ENCODE measurements at places on chromosomes 4 and X.

- no peak for DNase-seq
These were observed 182.2 kb downstream of the GABRB1 start for GRCh38 chr4:47213539-47213938.

DNA sequence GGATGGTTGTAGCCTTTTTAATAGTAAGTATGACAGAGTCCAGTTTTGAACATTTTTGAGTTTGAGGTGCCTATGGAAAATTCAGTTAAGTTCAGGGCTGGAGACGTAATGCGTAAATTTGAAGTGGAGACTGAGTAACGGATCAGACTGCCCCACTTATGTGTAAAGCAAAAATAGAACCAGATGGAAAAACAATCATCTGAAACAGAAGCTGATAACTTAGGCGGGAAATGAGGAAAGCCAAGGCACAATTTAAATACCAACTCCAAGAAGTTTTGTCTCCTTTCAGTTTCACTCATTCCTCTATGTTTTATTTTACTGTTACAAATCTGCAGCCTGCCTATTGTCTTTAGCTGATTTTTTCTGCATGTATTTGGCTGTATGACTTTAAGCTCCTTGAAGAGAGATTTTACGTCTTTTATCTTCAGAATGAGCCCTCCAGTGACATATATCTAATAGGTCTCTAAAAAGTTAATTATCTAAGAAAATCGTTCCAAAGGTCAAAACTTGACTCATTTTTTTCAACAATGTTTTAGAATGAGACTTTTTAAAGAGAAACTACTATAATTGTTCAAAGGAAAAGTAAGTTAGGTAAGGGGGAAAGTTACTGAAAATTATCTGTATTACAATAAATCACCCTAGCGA, 1.1 kb downstream of the SGCB start:
- no peak for DNase-seq

GRCh38 chr4:74218201-74218600, 60.3 kb downstream of the MTHFD2L start:
- DNase-seq = no peak

GRCh38 chr4:153488006-153488891, 22.1 kb downstream of the TMEM131L start:
- peak; percentile 59 for DNase-seq
